Nephron progenitor cell (in vitro differentiated cells): ENCODE measurements at places on chromosomes 16 and 17.

DNA sequence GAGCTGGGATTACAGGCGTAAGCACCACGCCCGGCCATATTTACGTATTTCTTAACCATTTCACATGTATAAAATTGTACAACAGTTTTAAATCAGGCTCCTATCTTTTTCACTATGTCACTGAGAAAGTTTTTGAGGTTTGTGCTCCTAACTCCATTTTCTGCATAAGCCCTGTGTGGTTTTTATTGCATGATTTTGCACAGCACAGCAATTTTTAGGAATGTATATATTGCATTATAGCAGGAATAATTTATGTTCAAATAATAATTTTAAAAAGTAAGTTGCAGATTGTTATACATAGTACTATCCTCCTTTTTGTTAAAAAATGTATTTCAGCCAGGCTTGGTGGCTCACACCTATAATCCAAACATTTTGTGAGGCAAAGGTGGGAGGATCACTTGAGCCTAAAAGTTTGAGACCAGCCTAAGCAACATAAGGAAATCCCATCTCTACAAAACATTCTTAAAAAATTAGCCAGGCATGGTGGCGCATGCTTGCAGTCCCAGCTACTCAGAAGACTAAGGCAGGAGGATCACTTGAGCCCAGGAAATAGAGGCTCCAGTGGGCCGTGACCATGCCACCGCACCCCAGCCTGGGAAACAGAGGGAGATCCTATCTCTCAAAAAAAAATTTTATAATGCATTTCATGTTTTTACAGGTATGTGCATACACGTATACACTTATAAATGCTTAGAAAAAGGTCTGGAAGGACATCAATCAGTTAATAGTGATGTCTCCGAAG lies 26.0 kb downstream of the SMG6 start:
- no peak for DNase-seq

GRCh38 chr16:89326721-89327120 lies 109.2 kb downstream of the ZNF778 start:
- DNase-seq = no peak

DNA sequence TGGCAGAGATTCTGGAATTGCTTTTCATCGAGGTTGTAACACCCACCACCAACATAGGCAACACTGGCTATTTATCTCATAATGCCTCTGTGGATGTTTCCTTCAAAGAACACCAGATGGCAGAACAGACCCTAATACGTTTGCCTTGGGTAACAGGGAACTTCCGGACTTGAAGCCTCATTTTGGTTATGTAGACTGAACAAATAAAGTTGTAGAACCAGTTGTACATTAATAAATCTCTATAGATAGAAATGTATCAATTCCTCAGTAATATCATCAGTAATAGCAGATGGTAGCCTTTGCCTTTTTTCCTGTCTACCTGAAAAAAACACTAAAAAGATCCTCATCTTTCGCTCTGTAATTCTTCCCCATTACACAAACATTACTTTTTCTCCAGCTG lies 25.9 kb upstream of the APOH start:
- no peak for DNase-seq

GRCh38 chr16:86558355-86559193 lies 3.5 kb upstream of the MTHFSD start:
- no peak for DNase-seq

GRCh38 chr17:77962348-77962747 lies 3.8 kb downstream of the TNRC6C start:
- DNase-seq = peak; percentile 33
